ENCODE measurements at places on chromosomes 4 and X.
A peak's percentile ranks its signal among the peaks of the same experiment; 100 is the strongest.

GRCh38 chr4:14841801-14842768 lies 160.2 kb upstream of the CPEB2 start:
- peak; percentile 31 for DNase-seq

GRCh38 chr4:104093247-104093646 lies 373.5 kb upstream of the TACR3 start:
- DNase-seq, result no peak

GRCh38 chrX:121093011-121093410 lies 45.6 kb downstream of the GLUD2 start:
- no peak for DNase-seq

GRCh38 chr4:31667686-31668085 lies 947.5 kb downstream of the PCDH7 start:
- DNase-seq, result peak; percentile 64

DNA sequence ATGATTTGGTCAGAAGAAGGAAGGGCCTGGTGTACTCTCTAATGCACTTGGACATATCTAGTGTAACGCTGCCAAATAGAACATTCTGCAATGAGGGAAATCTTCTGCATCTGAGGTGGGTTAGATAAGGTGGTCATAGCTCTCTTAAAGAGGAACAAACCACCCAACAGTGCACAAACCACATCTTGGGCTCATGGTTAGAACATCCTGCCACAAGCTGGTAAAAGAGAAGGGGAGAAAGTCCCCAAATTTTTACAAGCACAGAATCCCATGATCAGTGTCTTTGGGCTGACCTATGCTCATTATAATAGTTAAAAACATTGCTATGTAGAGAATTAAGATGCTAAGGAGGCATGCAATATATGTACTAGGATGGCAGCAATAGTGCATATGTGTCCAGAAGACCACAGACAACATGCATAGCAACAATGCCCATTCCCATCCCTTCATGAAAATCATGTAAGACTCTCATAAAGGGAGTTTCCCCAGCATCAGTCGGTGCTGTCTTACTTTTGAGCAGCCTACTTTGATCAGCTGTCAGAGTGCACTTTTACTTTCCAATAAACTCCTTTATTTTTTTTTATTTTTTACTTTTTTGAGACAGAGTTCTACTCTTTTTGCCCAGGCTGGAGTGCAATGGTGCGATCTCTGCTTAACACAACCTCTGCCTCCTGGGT lies 99.7 kb upstream of the SLC7A11 start:
- DNase-seq, result no peak

GRCh38 chrX:103149652-103150051 lies 56.7 kb upstream of the NXF3 start:
- DNase-seq, result no peak

GRCh38 chr4:176441594-176441993 lies 121.8 kb downstream of the SPCS3 start:
- no peak for DNase-seq

- DNase-seq, result no peak
Observed at GRCh38 chr4:175066923-175067627, 148.9 kb downstream of the ADAM29 start.

- no peak for DNase-seq
Observed at GRCh38 chr4:39295784-39296183, 70.4 kb downstream of the RFC1 start.

DNA sequence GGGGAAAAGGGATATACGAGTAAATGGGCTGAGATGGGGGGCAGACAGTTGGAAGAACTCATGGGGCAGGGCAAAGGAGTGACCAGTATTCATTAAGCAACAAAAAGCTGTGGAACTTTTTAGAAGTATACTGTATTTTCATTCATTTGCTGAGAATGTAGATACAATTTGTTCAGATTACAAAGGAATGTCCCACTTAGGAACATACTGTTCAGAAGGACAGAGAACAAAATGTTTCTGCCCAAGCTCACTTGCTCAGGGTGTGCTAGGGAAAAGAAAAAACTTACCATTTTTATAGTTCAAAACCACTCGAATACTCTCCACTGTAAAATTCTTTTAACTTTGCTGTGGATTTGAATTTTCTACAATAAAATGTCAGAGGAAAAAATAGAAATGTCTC lies 135.2 kb upstream of the AFF2 start:
- no peak for DNase-seq

- DNase-seq, result no peak
Observed at GRCh38 chr4:185743722-185744487, 68.1 kb downstream of the SORBS2 start.

DNA sequence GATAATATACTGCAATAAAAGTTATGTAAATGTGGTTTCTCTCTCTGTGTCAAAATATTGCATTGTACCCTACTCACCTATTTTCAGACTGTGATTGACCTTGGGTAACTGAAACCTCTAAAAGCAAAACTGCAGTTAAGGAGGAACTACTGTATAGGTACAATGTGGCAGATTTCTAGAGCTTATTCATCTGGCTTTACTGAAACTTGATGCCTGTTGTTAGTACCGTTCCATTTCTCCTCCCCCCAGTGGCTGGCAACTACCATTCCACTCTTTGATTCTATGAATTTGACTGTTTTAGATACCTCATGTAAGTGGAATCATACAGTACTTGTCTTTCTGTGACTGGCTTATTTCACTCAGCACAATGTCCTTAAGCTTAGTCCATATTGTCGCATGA lies 61.9 kb downstream of the HOPX start:
- peak; percentile 30 for DNase-seq

DNA sequence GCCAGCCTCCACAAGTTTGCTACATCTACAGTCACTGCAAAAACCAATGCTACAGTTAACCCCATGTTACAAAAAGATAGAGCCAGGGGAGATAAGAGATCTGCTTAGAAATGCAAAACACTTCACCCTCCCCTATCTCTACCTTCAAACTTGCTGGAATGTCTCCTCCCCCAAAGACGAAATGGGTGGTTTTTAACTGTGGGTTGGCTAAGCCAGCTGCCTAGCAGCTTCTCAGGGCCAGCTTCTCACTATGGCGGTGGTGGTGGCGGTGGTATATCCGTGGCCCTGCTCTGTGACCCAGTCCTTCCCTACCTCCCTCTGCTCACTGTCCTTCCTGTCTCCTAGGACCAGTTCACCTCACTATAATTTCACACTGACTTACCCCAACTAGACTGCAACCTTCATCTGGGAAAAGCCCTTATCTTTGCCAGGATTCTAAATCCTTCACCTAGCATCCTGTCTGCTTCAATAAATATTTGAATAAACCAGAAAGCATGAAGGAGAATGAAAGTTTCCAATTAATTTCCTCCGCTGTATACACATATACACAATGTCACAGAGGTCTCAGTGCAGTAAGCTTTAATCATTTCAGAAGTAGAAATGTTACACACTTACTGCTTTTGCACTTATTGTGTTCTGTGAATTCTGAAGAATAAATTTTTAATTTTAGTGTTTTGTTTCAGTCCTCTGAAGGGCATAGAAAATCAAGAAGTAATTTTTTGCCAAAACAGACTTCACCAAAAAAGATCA lies 46.3 kb downstream of the SH3KBP1 start:
- no peak for DNase-seq

DNA sequence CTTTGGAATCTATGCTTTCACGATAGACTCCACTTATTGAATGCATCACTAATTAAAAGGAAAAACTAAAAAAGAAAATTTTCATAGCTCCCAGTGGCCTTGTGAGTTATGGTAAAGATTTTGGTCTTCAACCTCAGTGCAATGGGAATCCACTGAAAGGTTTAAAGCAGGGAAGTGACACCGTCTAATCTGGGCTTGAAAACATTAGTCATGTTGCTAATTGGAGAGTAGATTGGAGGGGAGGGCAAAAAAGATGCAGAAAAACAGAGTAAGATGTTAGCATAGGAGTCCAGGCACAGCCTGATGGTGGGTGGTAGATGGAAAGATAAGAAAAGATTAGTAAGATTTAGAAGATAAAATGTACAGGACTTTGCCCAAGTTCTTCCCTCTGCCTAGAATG lies 633.1 kb upstream of the FTHL17 start:
- DNase-seq, result no peak

DNA sequence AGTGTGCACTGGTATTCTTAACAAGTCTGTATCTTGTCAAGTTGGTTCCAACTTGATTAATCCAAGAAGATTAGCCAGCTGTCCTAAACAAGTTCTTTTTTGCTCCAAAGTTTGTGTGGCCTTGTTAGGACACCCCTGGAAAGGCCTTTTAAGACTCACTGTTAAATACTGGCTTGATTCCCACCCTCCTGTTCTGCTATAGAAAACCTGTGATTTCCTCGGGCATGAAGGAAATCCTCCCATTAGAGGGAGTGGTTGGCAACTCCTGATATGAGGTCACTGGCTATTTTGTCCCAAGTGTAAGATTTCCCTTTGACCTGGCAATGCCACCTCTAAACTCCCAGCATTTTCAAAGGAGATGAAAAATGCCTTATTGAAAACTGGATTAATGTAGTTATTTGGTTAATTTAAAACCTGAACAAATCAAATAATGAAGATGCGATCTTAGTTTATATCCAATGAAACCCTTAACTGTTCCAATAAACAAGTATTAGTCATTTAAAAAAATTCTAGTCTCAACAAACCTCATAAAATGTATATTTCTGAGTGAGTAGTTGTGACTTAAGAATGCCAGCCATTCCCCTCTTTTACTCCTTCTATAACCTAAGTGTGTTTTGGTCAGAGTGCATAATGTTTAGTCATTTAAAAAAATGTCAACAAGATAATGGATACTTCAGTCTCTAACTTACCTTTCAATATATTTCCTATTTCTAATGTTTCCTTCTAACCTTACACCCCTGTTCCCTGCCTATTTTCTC lies 94.4 kb downstream of the NPNT start:
- no peak for DNase-seq

DNA sequence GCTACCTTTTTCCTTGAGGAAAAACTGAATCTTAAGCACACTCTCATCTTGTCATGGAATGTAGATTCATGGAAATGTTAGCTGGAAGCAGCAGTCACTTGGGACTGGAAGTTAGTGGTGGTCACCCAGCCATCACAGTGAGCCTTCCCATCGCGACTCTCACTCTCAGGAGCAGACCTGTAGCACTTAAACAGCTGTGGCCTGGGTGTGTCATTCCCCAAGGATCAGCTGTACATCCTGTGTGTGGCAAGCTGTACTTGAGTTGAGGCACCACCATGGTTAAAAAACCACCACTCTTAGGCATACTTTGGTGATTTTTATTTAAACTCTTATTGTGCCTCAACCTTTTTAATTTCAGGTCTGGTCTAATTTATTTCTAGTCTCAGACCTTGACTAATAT lies 46.7 kb downstream of the JADE1 start:
- no peak for DNase-seq

DNA sequence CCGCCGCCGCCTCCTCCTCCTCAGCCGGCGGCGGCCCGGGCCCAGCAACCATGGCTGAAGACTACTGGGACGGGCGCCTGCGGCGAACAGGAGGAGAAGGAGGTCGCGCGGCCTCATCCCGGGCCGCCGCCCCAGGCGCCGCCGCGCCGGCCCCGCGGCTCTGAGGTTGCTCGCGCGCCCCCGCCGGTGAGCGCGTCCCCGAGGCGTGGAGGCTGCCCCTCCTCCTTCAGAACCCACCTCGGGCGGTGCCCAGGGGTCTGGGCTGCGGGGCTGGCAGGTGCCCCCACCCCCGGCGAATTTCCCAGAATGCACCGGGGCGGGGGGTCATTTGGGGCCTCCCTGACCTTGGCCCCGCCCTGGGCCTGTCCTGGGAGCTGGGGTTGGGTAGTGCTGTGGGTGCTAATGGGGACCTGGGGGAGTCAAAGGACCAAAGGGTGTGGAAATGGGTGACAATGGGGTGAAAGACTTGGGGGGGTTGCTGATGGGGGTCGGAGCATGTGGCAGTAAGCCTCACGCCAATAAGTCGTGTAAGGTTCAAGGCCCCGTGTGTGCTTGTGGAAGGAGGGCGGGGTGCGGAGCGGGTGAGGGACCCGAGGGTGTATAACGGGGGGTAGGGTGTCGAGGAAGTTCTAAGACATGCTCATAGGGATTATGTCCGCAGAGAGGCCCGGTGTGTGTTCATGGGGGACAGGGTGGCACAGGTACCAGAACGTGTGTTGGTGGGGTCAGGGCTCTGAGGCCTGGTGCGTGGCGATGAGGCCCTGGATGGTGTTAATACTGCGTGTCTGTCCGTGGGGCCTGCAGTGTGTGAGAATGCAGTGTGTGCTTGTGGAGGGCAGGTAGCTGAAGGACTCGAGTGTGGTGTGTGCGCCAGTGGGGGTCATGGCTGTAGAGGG lies 687 bp downstream of the CDK16 start:
- DNase-seq, result no peak

DNA sequence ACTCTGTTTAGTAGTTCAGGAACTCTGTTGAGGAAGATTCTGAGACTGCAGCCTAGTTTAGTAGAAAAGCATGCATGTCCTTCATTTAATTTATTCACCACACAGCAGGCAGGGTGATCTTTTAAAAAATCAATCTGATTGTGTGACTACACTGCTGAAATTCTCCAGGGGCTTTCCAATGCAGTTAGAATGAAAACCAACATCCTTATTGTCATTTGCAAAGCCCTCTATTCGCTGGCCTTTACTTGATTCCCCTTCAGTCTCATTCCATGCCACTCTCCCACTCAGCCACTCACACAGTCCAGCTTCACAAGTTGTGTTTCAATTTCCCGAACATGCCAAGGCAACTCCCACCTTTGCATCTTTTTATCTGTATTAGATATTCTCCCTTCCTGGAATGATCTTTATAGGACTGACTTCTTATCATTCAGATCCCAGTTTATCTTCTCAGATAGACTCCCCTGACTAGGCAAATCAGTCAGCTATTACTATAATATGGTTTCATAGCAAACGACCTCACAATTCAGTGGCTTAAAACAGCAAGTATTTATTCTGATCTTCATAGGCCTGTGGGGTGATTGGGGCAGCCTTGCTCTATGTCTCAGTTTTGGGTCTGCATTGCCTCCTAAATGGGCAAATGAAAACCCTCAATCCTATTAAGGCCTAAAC lies 21.3 kb upstream of the FTHL17 start:
- DNase-seq, result no peak

DNA sequence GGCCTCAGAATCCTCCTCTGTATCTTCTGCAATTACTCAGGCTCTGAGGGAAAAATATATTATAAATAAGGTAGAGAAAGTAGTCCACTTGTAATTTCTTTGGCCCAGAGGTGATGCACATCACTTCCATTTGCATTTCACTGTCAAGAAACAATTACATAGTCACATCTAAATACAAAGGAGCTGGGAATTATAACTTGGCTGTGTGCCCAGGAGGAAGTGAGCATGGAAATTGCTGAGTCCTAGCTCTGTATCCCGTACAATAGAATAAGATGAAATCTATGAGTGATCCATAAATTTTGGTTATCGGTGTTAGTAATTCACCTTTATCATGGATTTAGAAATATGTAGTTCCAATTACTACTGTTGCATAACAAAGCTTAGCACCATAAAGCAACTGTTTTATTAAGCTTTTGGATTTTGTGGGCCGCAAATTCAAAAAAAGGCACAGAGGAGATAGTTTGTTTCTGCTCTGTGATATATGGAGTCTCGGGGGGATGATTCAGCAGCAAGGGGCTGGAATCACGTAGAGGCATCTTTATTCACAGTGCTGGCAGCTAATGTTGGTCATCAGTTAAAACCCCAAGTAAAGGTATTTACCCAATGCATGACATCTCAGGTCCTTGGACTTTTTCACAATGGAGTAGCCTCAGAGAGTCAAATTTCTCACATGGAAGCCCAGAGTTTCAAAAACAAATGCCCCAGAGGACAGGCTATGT lies 241.4 kb upstream of the GALNT7 start:
- DNase-seq, result no peak

- no peak for DNase-seq
Observed at GRCh38 chr4:163523791-163524365, 29.4 kb downstream of the TMA16 start.

Data from fibroblast of pulmonary artery (primary cell).